ENCODE measurements at places on chromosomes 6 and 20.

- no peak for DNase-seq
These were observed 112.1 kb upstream of the BCLAF1 start for GRCh38 chr6:136401749-136402148.

GRCh38 chr6:163001330-163001729 lies 273.6 kb downstream of the PACRG start:
- DNase-seq: no peak

DNA sequence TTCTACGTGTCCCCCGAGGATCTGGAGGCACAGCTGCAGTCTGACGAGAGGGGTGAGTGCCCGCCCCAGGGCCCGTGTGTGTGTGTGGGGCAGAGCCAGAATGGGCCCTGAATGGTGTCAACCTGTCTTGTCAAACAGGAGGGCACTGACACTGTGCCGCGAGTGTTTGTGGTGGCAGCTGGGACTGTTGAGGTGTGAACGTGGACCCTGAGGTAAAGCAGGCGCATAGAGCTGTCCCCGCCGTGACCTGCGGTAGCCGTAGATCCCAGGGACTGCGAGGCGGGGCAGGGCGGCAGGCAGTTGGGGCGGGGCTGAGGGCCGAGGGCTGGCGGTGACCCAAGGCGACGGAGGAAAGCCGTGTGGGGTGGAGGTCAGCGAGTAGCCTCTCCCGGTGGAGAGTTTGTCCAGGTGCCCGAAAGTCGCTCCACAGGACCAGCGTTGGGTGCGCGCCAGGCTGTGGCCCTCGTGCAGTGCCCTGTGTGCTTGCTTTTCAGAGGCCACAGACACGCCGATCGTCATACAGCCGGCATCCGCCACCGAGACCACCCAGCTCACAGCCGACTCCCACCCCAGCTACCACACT lies 25.2 kb downstream of the UCKL1 start:
- no peak for DNase-seq

GRCh38 chr20:61030130-61030529 lies 221.9 kb upstream of the CDH4 start:
- no peak for DNase-seq

- no peak for DNase-seq
These were observed 264.3 kb upstream of the PLN start for GRCh38 chr6:118283766-118284165.

- no peak for DNase-seq
These were observed 17.4 kb upstream of the AVP start for GRCh38 chr20:3101737-3102574.

DNA sequence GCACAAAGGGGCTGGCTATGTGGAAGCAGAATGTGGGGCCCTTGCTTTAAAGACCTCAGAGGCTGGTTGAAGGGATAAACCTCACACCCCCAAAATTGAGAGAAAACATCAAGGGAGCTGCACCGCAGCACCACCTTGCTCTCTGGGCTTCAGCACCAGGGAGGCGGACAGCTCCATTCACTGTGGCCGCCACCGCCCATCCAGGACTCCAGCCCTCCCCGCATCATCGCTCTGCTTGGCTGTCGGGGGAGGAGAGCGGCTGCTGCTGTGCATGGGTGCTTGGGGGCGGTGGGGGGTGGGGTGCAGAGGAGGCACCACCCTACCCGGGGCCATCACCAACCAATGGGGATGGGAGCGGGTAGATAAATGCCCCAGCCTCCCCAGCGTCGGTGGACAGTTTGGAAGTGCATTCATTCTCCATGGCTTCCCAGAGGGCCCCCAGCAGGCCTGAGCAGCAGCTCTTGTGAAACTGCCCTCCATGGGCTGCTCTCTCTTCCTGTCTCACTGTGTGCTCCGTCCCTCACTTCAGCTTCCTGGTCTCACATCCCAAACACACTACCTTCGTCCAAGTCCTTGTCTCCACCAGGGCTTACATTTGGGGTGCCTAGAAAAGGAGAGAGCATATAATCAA lies 75.7 kb upstream of the BHLHE23 start:
- peak; percentile 11 for DNase-seq

GRCh38 chr6:45783716-45784115 lies 231.9 kb downstream of the CLIC5 start:
- DNase-seq: no peak

DNA sequence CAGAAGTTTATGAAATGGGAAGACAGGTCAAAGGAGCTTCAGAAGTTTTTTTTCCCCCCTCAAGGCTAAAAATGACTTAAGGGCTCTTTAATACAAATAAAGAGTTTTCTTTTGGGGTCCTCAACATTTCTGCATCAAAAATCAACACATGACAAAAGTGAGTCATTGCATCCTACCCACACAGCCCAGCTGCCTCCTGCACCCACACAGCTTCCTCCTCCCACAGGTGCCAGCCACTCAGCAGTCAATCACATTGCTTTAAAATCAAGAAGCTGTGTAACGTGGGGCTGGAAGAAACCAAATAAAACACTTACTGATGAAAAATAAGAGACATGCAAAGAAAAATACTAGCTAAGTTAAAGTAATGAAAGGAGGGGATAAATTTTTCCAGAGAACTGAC lies 68.5 kb downstream of the MAP3K5 start:
- DNase-seq: peak; percentile 4

Data from activated naive CD4-positive, alpha-beta T cell (primary cell).